ENCODE measurements at places on chromosomes 16 and 17.

DNA sequence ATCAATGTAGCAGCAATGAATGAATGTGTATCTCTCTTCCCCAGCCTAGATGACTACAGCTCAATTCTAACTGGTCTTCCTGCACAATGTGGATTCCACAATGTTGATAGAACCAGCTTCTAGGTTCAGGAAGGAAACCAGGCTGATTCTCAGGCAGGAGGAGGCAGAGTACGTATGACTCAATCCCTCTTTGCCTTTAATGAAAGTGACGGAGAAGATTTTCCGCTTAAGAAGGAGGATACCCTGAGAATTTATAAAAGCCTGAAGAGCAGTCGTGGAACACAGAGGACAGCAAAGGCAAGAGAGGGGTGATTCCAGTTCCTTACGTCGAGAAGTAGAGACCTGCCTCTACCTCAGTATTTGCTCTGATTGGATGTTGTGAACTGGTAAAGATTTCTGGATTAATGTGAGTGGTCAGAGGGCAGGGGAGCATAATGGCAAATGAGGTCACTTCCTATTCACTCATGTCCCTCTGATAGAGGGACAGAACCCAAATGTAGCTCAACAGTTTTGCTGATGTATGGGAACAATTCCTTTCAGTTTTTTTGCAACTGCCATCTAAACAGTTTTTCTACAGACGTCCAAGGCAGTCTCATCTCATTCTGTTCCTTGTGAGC is 15.0 kb upstream of the SLC16A11 start:
- no peak for DNase-seq

- DNase-seq = no peak
Observed at GRCh38 chr16:81394966-81395655, 49.5 kb upstream of the CMIP start.

DNA sequence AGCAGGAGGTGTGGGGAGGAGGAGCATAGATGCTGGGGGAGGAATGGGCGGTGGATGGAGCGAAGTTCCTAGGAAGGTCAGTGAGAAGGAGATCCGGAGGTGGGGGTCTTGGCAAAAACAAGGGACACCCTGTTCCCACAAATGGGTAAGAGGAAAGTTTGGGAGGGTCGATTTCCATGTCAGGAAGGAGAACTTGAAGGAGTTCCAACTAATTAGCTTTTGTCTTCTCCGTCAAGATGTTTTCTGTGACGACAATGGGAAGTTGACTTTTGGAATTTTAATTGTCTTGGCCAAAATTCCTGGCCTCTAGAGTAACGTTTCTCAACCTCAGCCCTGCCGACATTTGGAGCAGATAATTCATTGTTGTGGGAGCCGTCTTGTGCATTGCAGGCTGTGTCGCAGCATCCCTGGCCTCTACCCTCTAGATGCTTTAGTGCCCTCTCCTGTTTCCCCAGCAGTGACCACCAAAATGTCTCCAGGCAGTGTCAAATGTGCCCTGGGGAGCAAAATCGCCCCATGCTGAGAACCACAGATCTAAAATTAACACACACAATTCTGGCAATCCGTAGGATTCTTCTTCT is 97.1 kb downstream of the PITPNC1 start:
- DNase-seq = no peak

GRCh38 chr17:66690166-66690565 is 144.8 kb upstream of the CACNG5 start:
- no peak for DNase-seq

- no peak for DNase-seq
Observed at GRCh38 chr16:4245077-4245791, 3.4 kb upstream of the SRL start.

DNA sequence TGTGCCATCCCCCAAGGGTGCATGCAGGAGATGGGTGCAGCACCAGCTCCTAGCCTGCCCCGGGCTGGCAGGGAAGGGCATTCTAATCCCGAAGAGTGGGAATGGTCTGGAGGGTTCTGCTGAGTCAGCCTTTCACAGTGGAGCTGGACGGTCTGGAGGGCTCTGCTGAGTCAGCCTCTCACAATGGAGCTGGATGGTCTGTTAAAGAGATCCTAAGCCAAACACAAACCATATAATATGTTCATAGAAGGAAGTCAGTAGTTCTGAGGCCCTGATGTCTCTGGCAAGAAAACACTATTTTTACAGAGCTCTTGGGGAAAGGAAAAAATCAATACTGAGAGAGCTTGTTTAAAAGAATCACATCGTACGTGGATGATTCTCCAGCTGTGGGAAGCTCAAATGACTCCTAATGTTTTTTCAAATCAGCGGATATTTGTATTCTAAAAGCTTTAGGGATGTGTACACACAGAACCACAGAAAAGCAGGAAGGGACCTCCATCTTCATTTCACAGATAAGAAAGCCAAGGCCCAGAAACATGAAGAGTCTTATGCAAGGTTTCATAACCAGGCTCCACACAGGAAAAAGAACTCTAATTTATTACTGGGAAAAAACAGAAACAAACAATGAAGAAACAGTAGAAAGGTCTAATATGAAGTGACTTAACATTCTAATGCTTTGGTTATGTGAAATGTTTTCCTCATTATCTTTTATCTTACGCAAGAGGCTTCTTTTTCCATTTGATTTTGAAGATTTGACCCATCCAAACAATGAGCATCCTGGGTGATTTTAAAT is 176.3 kb downstream of the VPS53 start:
- no peak for DNase-seq

- peak; percentile 84 for DNase-seq
Observed at GRCh38 chr17:55264645-55265298, at the start of gene HLF. TSS of gene HLF (plus strand) at chr17:55264960. CDS start at chr17:55265485, 525 bp downstream.

DNA sequence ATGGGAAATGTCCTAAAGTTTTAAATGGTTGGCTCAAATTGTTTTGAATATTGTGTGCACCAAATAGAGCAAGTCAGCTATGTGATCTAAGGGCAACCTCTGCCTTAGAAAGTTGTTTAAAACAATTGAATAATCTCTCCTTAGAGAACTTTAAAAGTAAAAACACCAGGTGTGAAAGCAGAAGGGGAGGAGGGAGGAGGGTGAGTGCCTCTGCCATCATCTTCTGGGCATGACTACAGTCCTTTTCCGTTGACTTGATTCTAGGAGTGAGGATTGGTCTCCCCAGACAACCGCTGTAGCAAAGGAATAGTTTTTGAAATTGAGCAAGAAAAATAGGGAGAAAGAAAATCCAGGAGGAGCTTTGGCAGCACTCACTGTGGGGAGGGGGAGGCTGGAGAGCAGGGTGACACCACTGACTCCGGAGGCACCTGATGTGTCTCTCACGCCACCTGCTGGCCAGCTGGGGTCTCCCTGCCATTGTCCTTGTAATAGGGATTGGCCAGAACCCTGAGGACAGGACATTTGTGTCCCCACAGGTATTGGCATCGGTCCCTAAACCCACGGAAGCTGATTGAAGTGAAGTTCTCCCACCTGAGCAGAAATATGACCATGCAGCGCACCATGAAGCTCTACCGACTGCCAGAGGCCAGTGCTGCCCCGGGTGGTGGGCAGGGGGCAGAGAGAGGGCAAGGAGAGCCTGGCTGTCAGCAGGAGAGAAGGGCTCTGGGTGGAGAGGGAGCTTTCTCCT is 33.3 kb downstream of the PLCD3 start:
- peak; percentile 87 for DNase-seq

- no peak for DNase-seq
Observed at GRCh38 chr16:71923941-71924690, 28.8 kb downstream of the IST1 start.

- DNase-seq = no peak
Observed at GRCh38 chr17:21218101-21218500, 4.1 kb upstream of the TMEM11 start.
